Stimulated activated CD8-positive, alpha-beta memory T cell treated with anti-CD3 and anti-CD28 coated beads, Interleukin-4, amount 100 ng/mL, for 4 hours (primary cell): ENCODE measurements at places on chromosomes 7 and 10.

GRCh38 chr10:17353568-17354300 lies 100.7 kb downstream of the ST8SIA6 start:
- DNase-seq = no peak

- no peak for DNase-seq
Observed at GRCh38 chr10:97081621-97082235, 104.0 kb downstream of the SLIT1 start.

GRCh38 chr7:75658369-75658768 lies 80.4 kb downstream of the HIP1 start:
- no peak for DNase-seq

GRCh38 chr7:26538216-26538615 lies 246.6 kb downstream of the SNX10 start:
- no peak for DNase-seq

GRCh38 chr10:117370205-117370604 lies 5.0 kb downstream of the PDZD8 start:
- DNase-seq = no peak
